ENCODE measurements at places on chromosomes 13 and 19. TPM values are rescaled to one million over a fixed set of nuclear protein-coding genes. Genes with fewer than 3 reads are reported as not detected.

YJEFN3 gene
- polyA plus RNA-seq: 14.4 TPM

RASIP1 gene
- 6.0 TPM for polyA plus RNA-seq

CRLF1 gene
- polyA plus RNA-seq: 6.8 TPM

ZIC2 gene
- 0.03 TPM for polyA plus RNA-seq

JAK3 gene
- polyA plus RNA-seq: 1.2 TPM

LILRB5 gene
- 2.2 TPM for polyA plus RNA-seq

PCDH20 gene
- 3.1 TPM for polyA plus RNA-seq

MAG gene
- polyA plus RNA-seq: not detected

SIGLEC12 gene
- 11.6 TPM for polyA plus RNA-seq

SPRED3 gene
- not detected for polyA plus RNA-seq

FAM216B gene
- 0.23 TPM for polyA plus RNA-seq

CALR3 gene
- polyA plus RNA-seq: not detected

ACTMAP gene
- polyA plus RNA-seq: 6.0 TPM

LILRB3 gene
- polyA plus RNA-seq: 7.2 TPM
